ENCODE measurements at places on chromosomes 16 and 17.

GRCh38 chr16:3144321-3144983 is 9.6 kb downstream of the ZNF213 start:
- DNase-seq: no peak
- H3K27me3 ChIP-seq: no peaks in the 10 kb centered on the region
- H3K4me3 ChIP-seq: no peak overlapping the region
- H3K4me1 ChIP-seq: no peaks in the 10 kb centered on the region

DNA sequence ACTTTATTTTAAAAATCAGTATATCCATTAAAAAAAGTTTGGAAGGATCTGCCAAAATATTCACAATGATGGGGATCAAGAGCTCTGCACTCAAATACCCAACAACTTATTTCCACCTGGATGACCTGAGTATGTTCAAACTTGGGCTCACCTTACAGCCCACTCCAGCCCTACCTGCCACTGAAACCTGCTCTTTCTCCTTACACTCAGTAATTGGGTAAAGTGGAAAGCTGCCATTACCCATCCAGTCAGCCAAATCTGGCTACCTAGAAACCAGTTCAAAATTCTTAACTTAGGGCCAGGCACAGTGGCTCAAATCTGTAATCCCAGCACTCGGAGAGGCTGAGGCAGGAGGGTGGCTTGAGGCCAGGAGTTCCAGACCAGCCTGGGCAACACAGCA is 9.6 kb downstream of the VPS53 start:
- no peak overlapping the region for H3K4me3 ChIP-seq
- H3K27ac ChIP-seq: no peak overlapping the region
- no peaks in the 10 kb centered on the region for H3K4me1 ChIP-seq
- H3K27me3 ChIP-seq: no peaks in the 10 kb centered on the region

- no peak overlapping the region for H3K27ac ChIP-seq
- H3K4me1 ChIP-seq: no peaks in the 10 kb centered on the region
- H3K27me3 ChIP-seq: no peaks in the 10 kb centered on the region
- H3K36me3 ChIP-seq: peaks cover 13% of the 10 kb centered on the region
- H3K4me3 ChIP-seq: no peak overlapping the region
Measured at GRCh38 chr17:59254742-59255141, 34.4 kb downstream of the GDPD1 start.

- no peak overlapping the region for H3K4me3 ChIP-seq
- peak; percentile 49 for DNase-seq
- H3K36me3 ChIP-seq: no peaks in the 10 kb centered on the region
- peaks cover 78% of the 10 kb centered on the region for H3K27me3 ChIP-seq
- no peaks in the 10 kb centered on the region for H3K4me1 ChIP-seq
Measured at GRCh38 chr16:1283296-1283695, 26.1 kb upstream of the UBE2I start.

DNA sequence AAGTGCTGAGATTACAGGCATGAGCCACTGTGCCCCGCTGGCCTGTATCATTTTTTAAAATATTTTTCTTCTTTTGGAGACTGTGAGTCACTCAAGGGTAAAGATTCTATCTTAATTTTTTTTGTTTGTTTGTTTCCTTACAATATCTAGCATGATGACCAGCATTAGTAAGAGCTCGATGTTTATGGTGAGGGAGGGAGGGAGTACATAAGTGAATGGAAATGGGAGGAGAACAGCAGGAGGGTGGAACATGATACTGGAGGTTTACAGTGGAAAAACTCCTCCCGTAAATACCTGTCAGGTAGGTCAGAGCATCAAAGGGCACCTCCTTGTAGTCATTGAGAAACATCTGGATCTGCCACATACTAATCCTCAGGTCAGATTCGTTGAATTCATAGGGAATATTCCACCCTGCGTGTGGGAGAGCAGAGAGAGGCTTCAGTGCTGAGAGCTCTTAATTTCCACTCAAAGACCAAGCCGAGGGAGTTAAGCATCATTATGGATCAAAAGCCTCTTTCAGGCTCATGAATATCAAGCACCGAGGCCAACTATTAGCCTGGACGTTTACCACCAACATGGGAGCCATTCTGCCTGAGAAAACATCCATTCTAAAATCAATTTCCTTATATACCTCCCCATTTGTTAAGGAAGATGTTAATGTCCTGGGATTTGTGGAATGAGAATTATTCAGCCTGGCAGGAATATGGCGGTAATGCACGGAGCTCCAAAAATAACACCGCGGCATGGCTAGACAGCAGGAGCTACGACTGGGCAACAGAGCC is 51.8 kb downstream of the LYRM1 start:
- H3K27ac ChIP-seq: no peak overlapping the region
- no peak for DNase-seq
- peaks cover 8% of the 10 kb centered on the region for H3K27me3 ChIP-seq
- peaks cover 8% of the 10 kb centered on the region for H3K4me1 ChIP-seq

GRCh38 chr17:63589646-63590045 is 11.0 kb upstream of the TACO1 start:
- no peaks in the 10 kb centered on the region for H3K4me1 ChIP-seq
- no peaks in the 10 kb centered on the region for H3K27me3 ChIP-seq
- H3K36me3 ChIP-seq: peaks cover 80% of the 10 kb centered on the region
- H3K4me3 ChIP-seq: no peak overlapping the region

DNA sequence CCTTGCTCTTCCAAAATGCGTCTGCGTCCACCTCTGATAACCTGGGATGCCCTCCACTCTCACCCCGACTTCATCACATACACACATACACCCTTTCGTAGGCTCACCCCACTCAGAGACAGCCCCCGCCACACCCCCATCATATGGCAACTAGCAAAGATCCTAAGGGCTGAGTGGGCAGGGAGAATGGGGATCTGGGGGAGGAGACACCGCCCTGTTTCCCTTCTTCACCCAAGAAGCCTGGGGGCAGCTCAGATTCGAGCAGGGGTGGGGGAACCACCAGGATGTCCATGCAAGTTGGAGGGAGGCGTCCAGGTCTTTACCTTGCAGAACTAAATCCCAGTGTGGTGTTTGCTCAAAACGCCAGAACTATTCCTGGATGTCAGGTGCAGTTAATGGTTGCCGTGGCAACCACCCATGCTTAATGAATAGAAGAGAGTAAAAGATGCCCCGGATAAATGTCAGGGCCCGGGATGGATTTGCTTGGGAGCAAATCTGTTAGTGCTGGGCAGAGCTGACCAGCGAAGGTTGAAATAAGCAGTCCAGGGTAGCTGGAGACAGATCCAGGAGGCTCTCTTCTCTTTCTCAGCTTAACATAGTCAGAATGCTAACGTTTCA is 72.8 kb downstream of the CACNG3 start:
- H3K27me3 ChIP-seq: peaks cover 34% of the 10 kb centered on the region
- no peaks in the 10 kb centered on the region for H3K36me3 ChIP-seq
- no peak overlapping the region for H3K4me3 ChIP-seq
- no peak overlapping the region for H3K27ac ChIP-seq

- no peaks in the 10 kb centered on the region for H3K27me3 ChIP-seq
- peaks cover 8% of the 10 kb centered on the region for H3K4me1 ChIP-seq
- no peaks in the 10 kb centered on the region for H3K36me3 ChIP-seq
- DNase-seq: peak; percentile 17
- H3K4me3 ChIP-seq: no peak overlapping the region
Measured at GRCh38 chr16:58792188-58792587, 58.1 kb upstream of the GOT2 start.
